ENCODE measurements at places on chromosomes 4 and X. TPM values are rescaled to one million over a fixed set of nuclear protein-coding genes. Genes with fewer than 3 reads are reported as not detected.

Gene HTN3
- not detected for total RNA-seq

Gene H2BW2
- not detected for total RNA-seq

Gene FRG2
- not detected for total RNA-seq

DNA sequence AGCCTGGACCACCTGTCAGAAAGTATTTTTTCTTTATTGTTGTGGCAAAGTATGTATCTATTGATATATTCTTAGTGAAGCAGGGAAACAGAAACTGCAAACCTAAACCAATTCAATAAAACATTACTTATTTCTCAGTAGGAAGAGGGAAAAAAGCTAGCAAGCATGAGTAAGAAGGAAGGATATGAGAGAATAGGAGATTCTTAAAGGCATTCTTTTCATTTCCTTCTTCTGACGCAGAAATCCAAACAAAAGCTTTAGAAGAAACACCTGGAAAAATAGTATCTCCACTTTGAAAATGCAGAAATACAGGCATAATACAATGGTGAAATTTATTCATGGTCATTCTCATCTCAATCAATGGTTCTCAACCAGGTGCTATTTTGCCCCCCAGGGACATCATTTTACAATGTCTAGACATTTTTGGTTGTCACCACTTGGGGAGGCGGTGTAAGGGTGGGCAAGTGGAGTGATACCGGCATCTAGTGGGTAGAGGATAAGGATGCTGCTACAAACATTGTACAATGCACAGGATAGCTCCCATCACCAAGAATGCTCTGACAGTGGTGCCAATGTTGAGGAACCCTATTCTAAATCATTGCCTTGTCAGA is 21.7 kb upstream of the ATXN3L start:
- DNase-seq: no peak

Gene CLTRN
- total RNA-seq: not detected

- DNase-seq: no peak
These were observed 194.9 kb upstream of the RPS6KA3 start for GRCh38 chrX:20461576-20461975.

GRCh38 chr4:77922158-77923094 is 59.8 kb downstream of the MRPL1 start:
- no peak for DNase-seq

- no peak for DNase-seq
These were observed 11.8 kb downstream of the CLDN2 start for GRCh38 chrX:106931831-106932491.

Gene MXRA5
- total RNA-seq: 5.0 TPM

DNA sequence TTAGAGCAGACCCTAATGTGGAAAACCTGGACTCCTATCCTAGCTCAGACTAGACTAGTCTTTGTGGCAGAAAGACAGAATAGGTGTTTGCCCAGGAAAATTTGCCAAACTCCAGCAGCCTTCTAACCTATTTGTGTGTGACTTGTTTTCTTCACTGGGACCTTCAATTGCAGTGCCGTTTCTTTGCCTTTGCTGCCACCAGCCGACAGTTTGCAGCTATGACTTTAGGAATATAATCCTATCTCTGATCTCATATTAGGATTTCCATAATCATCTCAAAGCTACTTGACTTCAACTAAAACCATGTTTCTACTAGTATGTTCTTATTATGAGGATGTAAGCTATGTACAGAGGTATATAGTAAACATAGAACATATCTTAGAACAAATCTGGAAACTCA is 60.2 kb upstream of the PGAM4 start:
- DNase-seq: no peak

DNA sequence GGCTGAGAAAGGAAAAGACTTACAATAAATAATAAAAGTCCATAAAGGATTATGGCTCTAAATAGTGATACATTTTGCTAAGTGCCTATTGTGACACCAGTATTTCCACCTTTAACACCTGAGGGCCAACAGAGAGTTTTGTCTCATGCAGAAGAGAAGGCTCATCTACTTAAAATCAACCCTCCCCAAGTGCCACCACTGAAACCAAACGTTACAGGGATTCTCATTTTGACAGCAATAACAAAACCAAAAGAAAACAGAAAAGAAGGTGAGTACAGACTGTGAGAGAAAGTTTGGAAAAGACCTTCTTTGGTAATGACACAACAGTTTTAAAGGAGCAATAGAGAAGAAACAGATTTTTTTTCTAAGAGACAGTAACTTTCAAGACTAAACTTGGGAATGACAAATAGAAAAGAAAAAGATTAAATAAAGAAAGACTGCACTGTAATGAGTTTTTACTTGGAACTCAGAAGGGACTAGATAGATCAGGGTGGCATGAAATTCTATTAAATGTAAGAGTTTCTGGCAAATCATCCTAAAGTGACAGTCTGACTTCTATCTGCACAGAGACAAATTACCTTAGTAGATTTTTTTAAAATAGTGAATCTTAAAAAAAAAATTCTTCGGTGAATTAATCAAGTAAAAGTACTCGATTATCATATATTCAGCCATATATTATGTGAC is 109.7 kb downstream of the ZNF827 start:
- no peak for DNase-seq

- no peak for DNase-seq
These were observed 74.4 kb upstream of the RBMX start for GRCh38 chrX:136954930-136955329.

GRCh38 chrX:30060718-30061117 is 154.6 kb upstream of the MAGEB2 start:
- DNase-seq: no peak

Gene C4orf51
- not detected for total RNA-seq

DNA sequence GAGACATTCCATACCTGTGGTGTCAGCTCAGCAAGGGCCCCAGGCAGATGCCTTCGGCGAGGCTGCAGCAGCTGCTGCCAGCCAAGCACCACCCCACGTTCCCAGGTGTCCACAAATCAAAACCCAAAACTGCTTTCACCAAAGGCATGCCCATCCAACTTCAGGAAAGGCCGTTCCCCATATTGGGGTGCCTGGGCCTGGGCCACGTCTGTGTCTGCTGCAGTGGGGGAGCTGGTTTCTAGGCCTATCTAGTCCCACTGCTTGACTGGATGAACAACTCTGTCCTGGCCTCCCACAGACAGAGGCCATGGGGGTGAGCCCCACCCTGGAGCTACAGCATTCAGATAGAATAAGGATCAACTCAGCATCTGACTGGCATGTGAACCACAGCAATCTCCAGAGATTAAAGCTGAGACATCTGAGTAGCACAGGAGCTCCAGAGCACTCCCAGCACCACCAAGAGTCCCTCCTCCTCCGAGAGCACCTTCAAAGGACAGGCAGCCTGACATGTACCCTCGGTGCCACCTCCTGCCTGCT is 37.0 kb downstream of the NAT8L start:
- DNase-seq: no peak

DNA sequence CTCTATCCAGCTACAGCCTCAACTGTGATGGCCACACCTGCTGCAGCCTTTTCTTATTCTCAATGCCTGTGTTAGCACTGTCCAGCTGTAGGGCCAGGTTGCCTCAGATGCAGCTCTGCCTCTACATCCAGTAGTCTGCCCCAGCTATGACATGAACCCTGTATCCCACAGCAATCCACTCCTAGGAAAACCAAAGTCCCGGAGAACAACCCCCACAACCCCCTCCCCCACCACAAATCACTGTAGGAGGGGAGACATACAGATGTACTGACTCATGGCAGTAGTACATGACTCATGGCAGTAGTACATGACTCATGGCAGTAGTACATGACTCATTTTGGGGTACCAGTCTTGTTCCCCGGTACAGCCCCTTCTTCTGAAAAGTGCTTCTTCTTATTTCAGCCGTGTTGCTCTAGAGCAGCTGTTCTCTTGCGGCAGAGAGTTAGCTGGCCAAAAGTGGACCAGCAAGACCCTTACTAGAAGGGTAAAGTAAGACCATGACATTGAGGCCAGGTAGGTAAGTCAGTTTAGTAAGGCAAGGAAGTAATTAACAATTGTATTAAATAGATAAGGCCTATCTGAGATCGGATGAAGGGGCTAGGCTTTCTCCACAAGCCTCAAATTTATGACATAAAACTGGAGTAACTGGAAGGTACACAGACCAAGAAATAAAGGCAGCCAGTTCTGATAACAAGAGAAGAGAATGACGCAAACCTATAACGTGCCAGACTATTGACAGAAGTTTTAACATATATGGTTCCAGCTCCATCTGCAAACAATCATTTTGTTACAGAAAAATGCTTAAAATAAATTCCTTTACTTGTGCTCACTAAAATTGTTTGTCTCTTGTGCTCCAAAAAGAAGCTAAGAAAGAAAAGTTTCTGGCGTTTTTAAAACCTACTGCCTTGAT is 221.4 kb downstream of the TACR3 start:
- no peak for DNase-seq
